Activated CD8-positive, alpha-beta memory T cell treated with anti-CD3 and anti-CD28 coated beads for 24 hours (primary cell): ENCODE measurements at places on chromosomes 16 and 17.
A peak's percentile ranks its signal among the peaks of the same experiment; 100 is the strongest.

- peak; percentile 80 for DNase-seq
Measured at GRCh38 chr17:79844869-79845600, 5.8 kb upstream of the CBX4 start.

DNA sequence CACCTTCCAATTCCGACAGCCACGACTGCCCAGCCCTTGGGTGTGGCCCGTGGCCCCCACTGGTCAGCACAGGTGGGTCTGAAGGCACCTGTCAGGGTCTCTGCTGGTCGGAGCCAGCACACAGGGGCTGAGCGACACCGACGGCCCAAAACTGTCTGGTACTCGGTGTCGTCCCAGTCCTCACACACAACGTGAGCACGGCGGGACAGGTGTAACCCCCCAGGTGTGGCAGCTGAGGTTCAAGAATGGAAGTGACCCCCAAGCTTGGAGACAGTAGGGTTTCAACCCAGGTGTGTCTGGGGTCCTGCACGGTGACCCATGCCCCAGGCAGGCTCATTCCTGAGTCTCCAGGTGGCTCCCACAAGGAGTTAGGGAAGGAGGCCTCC, 1.0 kb downstream of the GALNS start:
- no peak for DNase-seq

DNA sequence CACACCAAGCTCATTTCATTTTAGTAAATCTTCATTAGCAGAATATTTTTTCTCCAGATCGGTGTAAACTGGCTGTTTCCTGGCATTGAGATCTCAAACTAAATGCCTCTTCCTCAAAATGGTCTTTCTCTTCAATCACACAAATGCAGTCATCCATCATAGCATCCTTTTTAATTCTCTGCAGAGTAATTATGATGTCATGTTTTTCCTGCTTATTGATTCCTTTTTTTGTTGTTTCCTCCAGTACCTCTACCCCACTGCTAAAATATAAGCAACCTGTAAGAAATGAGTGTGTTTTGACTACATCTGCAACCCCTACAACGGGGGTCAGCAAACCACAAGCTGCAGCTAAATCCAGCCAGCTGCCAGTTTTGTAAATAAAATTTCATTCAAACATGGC, 65.6 kb upstream of the TOM1L1 start:
- no peak for DNase-seq

GRCh38 chr17:48928876-48929811, 15.5 kb downstream of the SNF8 start:
- no peak for DNase-seq

GRCh38 chr16:51157698-51158097, 6.6 kb upstream of the SALL1 start:
- DNase-seq: no peak

- no peak for DNase-seq
Measured at GRCh38 chr17:21194703-21195102, 19.3 kb downstream of the TMEM11 start.

GRCh38 chr16:55672471-55672870, 16.7 kb downstream of the SLC6A2 start:
- no peak for DNase-seq

GRCh38 chr17:9598661-9599060, 22.2 kb downstream of the CFAP52 start:
- DNase-seq: no peak

DNA sequence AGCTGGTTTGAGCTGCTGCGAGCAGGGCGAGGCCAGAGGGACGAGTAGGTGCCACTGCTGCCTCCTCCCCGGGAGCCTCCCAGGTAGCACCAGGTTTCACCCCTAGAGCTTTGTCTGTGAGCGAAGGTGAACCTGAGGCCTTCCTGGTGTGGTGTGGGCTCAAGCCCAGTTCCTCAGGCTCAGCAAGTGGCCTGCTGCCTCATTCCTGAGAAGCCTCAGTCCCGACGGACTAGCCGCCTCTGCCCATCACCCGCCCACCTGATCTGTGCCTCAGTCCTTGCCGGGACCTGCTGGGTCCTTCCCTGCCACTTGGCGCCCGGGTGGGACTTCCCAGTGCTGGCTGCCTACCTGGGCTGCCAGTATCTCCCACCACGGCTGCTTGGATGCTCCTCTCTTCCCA, 1.7 kb downstream of the NLRC3 start:
- DNase-seq: peak; percentile 66

DNA sequence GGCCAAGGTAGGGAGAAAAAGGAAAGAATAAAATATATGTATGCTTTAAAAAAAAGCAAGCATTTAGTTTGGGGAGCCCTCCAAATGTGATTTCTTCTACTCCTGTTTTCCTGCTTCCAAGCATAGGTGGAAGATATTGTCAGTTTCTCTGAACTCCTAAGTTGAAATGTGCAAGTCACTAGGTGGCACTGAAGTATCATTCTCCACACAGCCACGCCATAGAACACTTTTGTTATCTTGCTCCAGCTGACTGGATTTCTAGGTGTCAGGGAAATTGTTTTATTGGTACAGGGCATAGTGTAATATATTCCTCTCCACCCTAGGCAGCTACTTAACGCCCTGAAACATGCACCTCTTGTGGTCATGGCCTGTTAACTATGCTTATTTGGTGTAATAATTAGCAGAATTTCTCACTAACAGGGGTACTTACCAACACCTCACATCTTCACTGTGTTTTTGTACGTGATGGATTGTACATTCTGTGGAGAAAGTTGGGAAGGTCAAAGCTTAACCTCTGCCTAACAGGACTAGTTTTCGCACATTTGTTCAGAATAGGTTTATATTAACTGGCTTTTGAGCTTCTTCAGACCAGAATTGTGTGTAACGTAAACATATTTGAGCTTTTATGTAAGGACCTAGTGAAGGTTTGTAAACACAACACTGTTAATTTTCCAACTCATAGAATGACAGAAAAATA, 69.3 kb downstream of the FTO start:
- no peak for DNase-seq

- no peak for DNase-seq
Measured at GRCh38 chr16:72604375-72604774, 432.4 kb upstream of the PMFBP1 start.

DNA sequence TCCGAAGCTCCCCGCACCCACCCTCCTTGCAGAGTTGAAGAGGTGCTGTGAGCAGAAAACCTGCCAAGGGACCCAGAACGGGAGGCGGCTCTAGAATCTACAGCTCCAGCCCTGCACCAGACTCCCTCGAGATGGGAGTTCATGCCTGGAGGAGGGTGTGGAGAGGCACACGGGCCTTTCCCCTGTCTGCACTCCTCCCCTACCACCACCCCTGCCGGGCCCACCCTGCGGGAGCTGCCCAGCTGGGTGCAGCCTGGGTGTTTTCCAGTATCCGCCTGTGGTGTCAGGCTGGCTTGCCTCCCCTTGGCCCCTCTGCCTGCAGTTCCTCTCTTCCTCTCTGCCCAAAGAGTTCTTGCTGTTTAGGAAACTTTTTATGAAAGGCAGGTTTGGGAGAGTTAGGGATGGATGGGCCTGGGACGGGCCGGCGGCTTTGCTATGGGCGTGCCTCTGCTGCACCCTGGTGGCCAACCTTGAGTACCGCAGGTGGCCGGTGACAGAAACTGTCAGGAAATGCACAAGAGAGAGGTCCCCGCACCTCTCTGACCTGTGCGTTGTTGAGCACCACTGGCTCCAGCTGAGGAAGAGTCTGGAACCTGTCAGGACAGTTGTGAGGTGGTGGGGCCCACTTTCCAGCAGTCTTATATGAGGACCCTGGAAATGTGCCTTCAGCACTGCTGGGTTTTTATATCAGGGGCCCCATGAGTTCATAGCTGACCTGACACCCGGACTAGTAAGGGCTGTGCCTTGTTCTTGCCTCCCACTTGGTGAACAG, 354.1 kb downstream of the SEC14L1 start:
- DNase-seq: peak; percentile 94

DNA sequence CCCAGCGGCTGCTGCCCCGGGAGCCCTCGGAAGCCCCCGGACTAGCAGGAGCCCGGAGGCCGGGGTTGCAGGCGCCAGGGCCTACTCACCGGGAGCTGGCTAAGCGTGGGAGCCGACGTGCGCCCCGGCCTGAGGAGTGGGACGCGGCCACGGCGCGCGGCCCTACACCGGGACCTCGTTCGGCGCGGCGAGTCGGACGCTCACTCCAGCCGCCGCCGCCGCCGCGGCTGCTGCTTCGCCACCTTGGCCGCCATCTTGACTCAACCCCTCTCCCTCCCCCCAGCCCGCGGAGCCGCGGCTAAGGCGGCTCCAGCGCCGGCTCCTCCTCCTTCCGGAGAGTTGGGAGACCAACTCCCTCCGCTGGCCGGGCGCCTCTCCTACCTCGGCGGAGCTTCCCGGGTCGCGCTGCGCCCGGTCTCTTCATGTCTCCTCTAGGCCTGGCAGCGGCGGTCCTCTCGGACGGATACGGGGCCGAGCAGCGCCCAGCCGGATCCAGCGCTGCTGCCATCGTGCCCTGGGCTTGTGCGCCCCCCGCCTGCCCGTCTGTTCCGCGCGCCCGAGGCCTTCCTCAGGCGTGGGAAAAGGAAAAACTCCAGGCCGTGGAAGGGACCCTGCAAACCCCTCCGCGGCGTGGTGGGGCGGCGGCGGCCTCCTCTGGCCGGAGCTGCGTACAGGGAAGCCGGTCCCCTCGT, at the start of gene NCOR1:
TSS of gene NCOR1 (minus strand) at position 262 of the 692 bp plus-strand sequence. CDS start 20,965 bp downstream, outside the sequence.
- peak; percentile 94 for DNase-seq

GRCh38 chr16:85047867-85048455, 20.4 kb downstream of the KIAA0513 start:
- no peak for DNase-seq

DNA sequence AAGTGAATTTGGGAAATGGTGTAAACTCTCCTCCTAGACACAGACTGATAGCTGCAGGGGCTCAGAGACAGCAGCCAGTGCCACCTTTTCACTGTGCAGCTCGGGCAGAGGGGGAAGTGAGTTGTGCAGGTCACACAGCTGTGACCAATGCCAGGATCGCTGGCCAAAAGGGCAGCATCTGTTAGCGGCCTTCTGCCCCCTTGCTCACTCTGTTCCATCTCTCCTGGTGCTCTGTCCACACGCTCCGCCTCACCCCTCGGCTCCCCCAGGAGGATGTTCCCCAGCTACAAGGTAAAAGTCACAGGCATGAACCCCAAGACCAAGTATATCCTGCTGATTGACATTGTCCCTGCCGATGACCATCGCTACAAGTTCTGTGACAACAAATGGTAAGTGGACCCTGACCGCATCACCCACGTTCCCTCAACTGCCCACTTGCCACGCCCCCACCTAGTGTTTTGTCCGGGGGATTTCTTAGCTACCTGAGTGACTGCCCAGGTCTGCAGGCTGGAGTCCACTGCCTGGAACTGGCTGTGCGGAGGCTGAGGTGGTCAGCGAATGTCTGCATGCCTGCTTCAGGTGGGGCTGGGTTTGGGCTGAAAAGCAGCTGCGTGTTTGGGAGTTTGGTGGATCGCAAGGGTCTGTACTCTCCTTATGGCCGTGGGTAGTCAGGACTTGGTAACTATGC, 13.5 kb downstream of the TBX4 start:
- no peak for DNase-seq

- DNase-seq: no peak
Measured at GRCh38 chr17:77471984-77472461, 331.3 kb downstream of the SEC14L1 start.

GRCh38 chr16:69363281-69363717, 11.7 kb upstream of the TMED6 start:
- peak; percentile 30 for DNase-seq

DNA sequence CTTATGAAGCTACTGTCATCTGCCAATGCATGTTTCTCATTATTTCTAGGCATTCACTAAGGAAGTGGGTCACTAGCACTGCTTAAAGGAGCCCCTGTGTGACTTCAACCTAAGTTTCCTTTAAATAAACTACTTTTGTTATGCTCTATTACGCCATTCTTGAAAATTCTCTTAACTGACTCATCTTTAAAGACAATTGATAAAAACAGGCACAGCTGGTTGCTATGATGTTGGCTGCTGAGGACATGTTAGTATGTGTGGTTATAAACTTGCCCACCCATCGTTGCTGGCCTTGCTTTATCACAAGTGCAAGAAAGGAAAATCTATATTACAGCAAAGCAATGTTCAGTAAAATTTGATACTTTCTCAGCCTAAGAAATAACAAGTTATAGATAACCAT, 75.8 kb upstream of the CNTNAP4 start:
- no peak for DNase-seq

DNA sequence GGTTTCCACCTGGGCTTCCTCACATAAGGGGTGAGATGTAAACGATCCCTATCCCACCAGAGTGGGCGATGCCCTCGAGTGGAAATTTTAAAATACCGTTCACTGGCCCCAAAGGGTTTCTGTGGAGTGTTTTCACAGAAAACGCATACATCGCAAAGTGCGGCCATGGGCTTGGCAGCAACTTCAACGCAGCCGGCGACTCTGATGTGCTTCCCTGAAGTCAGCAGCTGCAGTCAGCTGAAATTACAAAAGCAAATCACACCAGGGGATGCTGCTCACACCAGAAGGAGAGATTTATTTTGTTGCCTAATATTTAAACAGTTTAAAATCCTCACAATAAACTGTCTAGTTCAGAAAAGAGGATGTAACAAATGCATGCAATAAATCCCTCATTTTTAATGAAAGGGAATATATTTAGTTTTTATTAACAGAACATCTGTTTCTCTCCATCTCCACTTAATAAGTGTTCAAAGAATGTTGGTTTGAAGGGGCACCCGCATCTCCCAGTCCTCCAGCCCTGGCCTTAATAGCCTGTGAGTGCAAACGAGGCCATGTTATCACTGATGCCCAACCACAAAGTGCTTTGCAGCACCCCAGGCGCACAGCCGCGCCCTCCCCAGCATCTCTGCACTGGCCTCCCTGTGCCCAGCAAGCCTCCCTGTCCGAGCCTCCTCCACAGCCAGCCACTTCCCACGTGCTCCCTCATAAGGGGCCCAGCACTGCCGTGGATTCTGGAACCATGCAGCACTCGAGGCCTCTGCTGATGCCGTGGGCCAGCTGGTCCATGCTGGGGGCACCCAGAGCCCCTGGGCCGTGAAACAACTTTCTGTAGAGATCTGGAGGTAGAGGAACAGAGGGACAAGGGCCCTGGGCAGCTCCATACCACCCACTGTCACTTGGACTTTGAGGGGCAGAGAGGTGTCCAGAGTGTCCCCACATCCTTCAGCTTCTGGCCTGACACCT, 17.3 kb upstream of the XYLT2 start:
- DNase-seq: no peak

DNA sequence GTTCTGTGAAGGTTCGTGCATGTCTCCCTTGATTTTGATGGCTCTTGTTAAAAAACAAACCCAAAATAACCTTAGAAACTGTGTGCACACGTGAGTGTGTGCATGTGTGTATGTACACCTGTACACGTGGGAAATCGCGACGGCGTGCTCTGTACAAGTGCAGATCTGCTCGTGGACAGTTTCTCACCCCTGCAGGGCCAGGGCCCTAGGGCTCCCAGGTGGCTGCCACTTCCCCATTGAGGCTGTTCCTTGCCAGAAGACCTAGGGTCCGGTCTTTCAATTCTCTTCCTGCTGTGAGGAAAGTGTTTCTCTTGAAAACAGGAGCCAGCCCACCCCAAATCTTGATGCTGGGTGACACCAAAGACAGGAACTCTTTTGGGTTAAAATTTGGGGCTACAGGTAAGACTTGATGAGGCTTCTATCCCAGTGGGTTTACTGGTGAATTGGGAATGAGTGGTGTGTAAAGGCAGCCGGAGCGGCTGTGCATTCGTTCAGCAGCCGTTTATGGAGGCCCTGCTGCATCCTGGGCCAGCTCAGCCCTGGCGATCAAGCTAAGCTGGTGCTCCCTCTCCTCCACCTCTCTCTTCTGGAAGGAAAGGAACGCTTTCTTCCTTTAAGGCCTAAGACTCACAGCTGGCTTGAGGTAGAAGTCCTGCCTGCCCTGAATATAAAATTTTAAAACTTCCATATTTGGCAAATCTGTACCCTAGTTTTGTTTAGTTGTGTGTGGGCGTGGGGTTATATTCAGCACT, 137.9 kb downstream of the CLEC16A start:
- no peak for DNase-seq
